Activated T-helper 2 cell treated with anti-CD3 and anti-CD28 coated beads, Interferon-gamma antibody, Interleukin-2, Interleukin-4, amounts not matched to agents 10 μg/mL and 5 μg/mL and 100 μg/mL, durations not matched to agents 14 hours and 24 hours and 36 hours (primary cell): ENCODE measurements at places on chromosomes 12 and 14. TPM values are rescaled to one million over a fixed set of nuclear protein-coding genes. Genes with fewer than 3 reads are reported as not detected.

LRRIQ1 gene
- total RNA-seq: not detected in 2 replicates

DRAM1 gene
- 3.0 and 3.4 TPM in 2 replicates for total RNA-seq

SIRT4 gene
- 2.0 and 2.2 TPM in 2 replicates for total RNA-seq

KRT73 gene
- total RNA-seq: not detected in 2 replicates

CLEC6A gene
- total RNA-seq: not detected in 2 replicates

MYF6 gene
- not detected in 2 replicates for total RNA-seq

CAMKK2 gene
- total RNA-seq: 33.3 and 35.2 TPM in 2 replicates
